NCI-H2107 (cell line): ENCODE measurements at places on chromosomes 1 and 21.

DNA sequence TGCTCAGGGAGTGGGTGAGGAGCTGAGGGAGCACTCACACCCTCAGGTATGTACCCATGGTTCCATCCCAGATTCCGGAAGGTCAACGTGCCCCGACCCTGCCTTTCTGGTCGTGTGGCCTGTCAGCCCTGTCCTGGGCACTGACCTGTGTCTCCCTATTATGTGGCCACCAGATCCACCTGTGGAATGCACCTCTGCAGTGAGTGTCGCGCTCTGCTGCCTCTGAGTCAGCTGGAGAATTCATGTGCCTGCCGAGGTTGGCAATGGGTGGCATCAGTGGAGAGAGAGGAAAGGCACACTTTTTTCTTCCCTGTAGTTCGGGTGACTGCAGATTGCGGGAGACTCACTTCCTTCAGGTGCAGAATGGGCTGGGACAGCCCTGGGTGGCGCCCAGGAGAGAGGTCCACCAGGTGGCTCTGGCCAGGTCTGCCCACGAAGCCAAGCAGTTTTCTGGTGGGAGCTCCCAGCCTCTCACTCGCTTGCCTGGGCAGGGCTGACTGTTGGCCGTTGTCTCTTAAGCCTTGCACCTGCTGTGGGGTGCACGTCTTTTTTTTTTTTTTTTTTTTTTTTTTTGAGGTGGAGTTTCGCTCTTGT, 176.1 kb upstream of the TMEM51 start:
- DNase-seq = no peak

GRCh38 chr1:1100296-1100695, 15.6 kb downstream of the C1orf159 start:
- DNase-seq = no peak

DNA sequence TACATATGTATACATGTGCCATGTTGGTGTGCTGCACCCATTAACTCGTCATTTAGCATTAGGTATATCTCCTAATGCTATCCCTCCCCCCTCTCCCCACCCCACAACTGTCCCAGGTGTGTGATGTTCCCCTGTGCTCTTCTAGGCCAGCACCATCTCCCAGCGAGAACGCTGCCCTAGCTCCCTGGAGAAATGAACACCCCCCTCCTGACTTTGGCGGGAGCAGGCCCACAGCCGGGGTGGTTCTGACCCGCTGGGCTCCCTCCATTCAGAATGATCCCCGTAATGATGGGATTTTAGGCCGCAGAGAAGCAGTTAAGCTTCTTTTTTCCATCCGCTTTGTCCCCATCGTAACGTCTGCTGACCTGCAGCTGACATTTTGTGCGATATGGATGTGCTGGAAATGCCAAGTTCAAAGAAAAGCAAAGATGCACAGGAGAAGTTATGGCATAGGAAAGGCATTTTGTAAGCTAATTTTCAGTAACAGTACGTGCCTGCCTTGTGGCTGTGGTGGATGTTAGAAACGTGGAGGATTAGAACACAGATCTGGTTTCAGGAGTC, 39.3 kb downstream of the ELK4 start:
- DNase-seq = no peak

- no peak for DNase-seq
These were observed 110.9 kb downstream of the TOMM20 start for GRCh38 chr1:235017719-235018118.

DNA sequence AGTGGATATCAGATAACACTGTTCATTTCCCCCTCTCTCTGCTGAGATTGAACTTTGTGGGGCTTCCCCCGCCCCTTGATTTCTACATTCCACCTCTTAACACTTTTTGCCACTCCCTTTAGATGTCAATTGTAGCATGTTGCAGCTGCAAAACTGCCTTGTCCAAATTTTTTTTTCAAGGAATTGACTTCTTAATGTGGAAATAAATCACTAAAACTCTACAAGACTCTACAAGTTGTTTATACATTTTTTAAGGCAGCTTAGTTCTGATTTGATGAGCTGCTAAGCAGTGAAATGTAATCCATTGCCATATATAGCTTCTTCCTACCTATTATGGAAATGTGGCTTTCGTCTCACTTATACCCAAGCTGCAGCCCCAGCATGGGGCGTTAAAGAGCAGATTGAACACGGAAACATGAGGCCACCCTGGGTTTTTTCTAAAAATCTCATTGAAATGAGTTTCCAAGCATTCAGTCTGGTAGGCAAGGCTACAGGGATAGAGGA, 132.2 kb downstream of the SYT2 start:
- no peak for DNase-seq

DNA sequence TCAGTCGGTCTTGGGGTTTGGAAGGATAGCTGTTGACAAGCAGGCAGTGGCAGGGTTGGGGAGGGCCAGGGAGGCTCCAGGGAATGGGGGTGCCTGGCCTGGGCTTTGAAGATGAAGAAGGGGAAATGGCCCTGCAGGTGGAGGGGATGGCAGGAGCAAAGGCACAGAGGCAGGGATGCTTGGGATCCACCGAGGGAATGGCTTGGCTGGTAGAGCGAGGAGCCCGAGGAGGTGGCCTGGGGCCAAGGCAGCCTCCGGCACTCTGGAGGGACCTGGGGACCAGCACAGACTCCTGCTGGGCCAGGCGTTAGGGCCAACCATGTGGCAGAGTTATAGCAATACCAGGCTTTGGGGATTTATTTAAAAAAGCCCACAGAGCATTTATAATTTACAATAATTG, 62.9 kb upstream of the EDN2 start:
- no peak for DNase-seq

DNA sequence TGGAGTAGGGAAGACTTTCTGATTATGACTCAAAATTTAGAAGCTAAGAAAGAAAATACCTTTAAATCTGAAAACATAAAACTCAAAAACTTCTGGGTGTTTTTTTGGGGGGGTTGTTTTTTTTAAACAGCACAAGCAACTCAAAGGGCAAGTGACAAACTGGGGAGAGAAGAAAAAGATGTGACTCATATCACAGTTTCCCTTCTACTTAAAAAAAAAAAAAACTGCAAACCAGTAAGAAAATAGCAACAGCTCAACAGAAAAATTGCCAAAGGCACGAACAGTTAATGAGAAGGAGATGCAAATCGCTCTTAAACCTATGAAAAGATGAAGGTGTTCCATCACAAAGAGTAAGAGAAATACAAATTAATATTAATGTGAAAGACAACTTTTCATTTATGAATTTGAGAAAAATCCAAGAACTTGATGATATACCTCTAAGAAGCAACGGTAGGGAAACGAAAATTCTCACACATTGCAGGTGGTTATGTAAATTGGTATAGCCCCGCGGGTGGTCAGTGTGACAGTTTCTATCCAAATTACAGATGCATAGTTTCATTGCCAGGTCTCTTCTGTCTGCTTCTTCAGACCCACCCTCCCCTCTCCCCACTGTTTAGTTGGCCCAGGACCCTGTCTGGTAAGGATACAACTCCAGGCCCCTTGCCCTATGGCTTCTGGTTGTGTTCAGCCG, 9.0 kb downstream of the IFNAR2 start:
- DNase-seq = no peak

DNA sequence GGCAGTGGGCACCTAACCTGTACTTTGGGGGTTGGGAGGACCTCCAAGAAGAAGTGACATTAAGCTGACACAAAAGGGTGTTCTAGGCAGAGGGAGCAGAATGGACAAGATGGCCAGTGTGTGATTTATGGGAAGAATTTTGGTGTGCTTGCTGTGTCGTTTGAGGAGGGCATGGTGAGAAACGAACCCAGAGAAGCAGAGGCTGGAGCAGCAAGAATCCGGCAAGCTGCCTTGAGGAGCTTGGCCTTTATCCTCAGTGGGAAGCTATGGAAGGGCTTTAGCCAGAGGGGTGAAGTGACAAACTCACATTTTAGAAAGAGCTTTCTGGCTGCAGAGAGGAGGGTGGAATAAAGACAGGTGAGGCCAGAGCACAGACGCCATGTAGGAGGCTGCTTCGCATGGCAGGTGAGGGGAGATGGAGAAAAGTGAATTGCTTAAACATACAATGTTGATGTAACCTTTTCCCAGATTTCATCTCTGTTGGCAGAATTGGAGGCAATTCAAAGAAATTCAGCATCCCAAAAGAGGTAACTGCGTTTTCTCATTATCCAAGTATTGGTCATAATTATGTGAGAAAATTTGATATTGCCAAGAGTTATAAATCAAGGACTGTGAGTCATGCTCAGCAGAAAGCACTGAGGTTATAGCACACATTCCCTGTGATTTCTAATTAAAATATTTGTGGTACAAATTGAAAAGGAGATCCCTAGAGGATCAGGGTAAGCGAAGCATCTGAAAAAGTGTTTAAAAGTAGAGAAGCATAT, 26.5 kb downstream of the TRIM45 start:
- DNase-seq = no peak
